ENCODE measurements at places on chromosomes 12 and 14.

- DNase-seq = peak; percentile 65
These were observed 127.4 kb downstream of the CRADD start for GRCh38 chr12:93804392-93805179.

DNA sequence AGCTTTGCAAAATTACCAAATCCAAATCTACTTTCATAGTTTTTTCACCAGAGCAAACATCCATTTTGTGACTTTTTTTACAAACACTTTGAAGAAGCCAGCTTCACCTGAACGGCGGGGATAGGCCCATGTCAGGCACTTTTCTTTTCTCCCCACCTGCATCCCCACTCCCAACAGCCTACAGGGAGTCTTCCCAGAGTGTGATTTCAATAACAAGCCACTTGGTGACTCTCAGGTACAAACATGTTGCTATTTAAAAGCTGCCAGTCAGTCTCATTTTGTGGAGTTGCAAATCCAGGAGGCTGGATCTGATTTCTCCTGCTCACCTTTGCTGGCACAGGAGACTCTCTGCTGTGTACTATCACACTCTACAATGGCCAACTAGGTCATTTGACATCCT lies 285.5 kb downstream of the KCNH5 start:
- no peak for DNase-seq

- no peak for DNase-seq
These were observed 5.3 kb downstream of the DYRK4 start for GRCh38 chr12:4567073-4567881.

GRCh38 chr12:116169071-116169470 lies 108.4 kb downstream of the MED13L start:
- DNase-seq = no peak

DNA sequence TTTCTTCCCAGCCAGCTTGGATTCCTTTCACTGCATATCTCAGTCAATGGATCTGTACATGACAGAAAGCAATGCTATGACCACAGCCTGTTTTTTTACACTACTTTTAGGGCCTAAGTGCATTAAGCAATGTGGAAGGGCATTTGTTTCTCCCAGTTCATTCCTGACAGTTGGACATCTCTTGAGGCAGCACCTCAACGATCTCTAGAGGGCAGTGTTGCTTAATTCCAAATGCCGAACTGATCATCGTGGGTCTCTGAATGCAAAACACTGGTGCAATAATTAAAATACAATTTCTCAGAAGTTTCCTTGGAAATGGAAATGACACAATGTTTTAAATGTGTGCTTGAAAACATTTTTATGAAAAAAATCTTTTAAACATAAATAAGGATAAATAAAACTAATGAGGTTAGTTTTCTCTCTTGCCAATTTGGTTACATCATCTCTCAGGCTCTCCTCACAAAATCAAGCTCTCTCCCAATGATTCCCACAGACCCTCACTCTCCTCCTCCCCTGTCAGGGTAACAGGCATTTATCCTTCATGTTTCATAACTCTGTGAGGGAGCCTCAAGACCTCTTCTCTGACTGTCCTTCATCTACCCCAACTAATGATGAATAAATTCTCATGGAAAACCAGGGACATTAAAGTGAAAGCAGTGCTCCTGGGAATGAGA lies 192.4 kb upstream of the SLC16A7 start:
- peak; percentile 63 for DNase-seq

- no peak for DNase-seq
These were observed 111.4 kb downstream of the SLC35F4 start for GRCh38 chr14:57754527-57754926.

DNA sequence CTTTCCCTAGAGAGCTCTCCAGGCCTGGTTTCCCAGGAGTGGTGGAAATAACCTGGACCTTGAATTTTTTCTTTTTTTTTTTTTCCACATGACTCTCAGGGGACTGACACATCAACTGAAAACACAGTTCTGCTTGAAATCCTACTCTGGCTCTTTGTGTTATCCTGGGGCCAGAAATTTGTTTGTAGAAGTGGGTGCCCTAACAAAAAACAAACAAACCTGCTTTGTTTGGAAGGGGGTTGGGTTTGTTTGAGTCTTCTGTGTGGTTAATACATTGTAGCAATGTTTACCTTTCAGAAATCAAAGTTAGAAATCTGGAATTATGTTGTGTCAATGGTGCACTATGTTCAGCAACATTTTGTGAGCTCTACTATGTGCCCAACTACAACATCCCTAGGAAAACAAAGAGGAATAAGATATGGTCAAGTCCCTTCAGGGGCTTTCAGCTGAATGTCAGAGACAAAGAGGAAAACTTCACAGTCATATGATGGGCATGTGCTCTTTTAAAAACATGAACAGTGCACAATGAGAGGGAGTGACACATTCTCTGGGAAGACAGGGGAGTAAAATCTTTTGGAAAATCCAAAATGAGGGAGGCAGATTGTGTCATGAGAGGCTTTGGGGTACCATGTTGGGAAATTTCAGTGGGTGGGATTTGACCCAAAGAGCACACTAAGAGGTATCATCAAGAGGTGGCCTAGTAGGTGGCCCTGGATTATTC lies 1.5 kb upstream of the IGF1 start:
- no peak for DNase-seq

GRCh38 chr12:47314996-47315395 lies 235.2 kb upstream of the AMIGO2 start:
- no peak for DNase-seq

GRCh38 chr12:4506870-4507269 lies 31.8 kb upstream of the RAD51AP1 start:
- peak; percentile 82 for DNase-seq

- DNase-seq = no peak
These were observed 70.1 kb upstream of the BDKRB2 start for GRCh38 chr14:96134508-96134907.

All from astrocyte of the spinal cord (primary cell).